ENCODE measurements at places on chromosomes 5 and 9.

DNA sequence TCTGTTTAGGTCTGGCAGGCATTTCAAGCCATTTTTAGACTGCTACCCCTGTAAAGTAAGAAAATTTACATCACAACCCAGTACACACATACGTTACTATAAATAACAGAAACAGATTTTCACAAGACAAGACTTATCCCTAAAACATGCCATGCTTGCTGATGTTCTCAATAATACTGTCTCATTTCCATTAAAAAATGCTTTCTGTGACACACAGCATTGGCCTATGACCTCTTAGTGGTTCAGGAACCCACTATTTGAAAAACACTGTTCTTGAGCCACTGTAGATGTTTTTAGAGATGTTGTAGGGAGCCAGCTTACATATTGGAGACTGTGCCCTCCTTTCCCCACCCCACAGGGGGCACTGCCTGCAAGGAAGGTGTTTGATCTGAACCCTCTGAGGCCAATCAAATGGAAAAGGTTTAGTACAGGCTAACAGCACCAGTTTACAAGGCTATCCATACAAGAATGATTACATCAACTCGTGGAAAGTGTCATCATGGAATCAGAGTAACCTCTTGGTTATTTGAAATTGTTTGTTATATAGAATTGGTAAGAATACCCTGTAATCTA lies 30.8 kb downstream of the ZSWIM6 start:
- no peak for DNase-seq
- no peak overlapping the region for H3K4me3 ChIP-seq

- DNase-seq, result no peak
- no peaks in the 10 kb centered on the region for H3K27me3 ChIP-seq
- H3K27ac ChIP-seq, result no peak overlapping the region
- H3K36me3 ChIP-seq, result peaks cover 23% of the 10 kb centered on the region
- no peaks in the 10 kb centered on the region for H3K4me1 ChIP-seq
Measured at GRCh38 chr9:107336718-107337360, 53.8 kb downstream of the RAD23B start.

DNA sequence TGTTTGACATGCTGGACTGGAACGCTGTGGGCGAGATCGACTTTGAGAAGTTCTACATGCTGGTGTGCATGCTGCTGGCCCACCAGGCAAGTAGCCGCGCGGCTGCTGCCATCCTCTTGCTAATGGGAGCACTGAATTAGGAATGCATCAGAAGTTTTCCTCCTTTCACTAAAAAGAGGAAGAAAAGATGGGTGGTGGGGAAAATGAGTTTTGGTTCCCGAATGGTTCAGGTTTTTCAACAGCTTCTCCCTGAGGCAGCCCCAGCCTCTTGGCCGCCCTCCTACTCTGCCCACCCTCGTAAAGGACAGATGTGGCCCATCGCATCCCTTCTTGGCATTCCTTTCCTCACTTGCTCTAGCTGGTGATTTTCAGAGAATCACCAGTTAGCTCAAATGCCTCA lies 5.5 kb downstream of the EFCAB9 start:
- H3K36me3 ChIP-seq, result no peaks in the 10 kb centered on the region
- no peaks in the 10 kb centered on the region for H3K27me3 ChIP-seq
- no peak overlapping the region for H3K4me3 ChIP-seq
- DNase-seq, result no peak
- no peaks in the 10 kb centered on the region for H3K4me1 ChIP-seq

GRCh38 chr9:36316611-36317317 lies 58.5 kb upstream of the GNE start:
- no peak overlapping the region for H3K4me3 ChIP-seq
- peaks cover 4% of the 10 kb centered on the region for H3K36me3 ChIP-seq
- no peaks in the 10 kb centered on the region for H3K27me3 ChIP-seq
- no peak for DNase-seq
- H3K27ac ChIP-seq, result no peak overlapping the region
- H3K4me1 ChIP-seq, result no peaks in the 10 kb centered on the region

- no peak for DNase-seq
- no peaks in the 10 kb centered on the region for H3K36me3 ChIP-seq
- no peaks in the 10 kb centered on the region for H3K27me3 ChIP-seq
- H3K4me3 ChIP-seq, result no peak overlapping the region
- peaks cover 2% of the 10 kb centered on the region for H3K4me1 ChIP-seq
- H3K27ac ChIP-seq, result no peak overlapping the region
Measured at GRCh38 chr9:81609782-81610739, 79.3 kb downstream of the TLE1 start.

- DNase-seq, result no peak
- H3K27me3 ChIP-seq, result peaks cover 86% of the 10 kb centered on the region
- H3K4me3 ChIP-seq, result no peak overlapping the region
- no peak overlapping the region for H3K27ac ChIP-seq
- H3K36me3 ChIP-seq, result no peaks in the 10 kb centered on the region
Measured at GRCh38 chr9:126665644-126666035, 51.9 kb downstream of the LMX1B start.

- no peaks in the 10 kb centered on the region for H3K36me3 ChIP-seq
- no peaks in the 10 kb centered on the region for H3K4me1 ChIP-seq
- H3K4me3 ChIP-seq, result no peak overlapping the region
- H3K27ac ChIP-seq, result no peak overlapping the region
Measured at GRCh38 chr5:54217826-54218503, 92.4 kb downstream of the ARL15 start.

GRCh38 chr5:149628221-149628620 lies 46.9 kb downstream of the ARHGEF37 start:
- no peaks in the 10 kb centered on the region for H3K36me3 ChIP-seq
- H3K27ac ChIP-seq, result no peak overlapping the region
- no peaks in the 10 kb centered on the region for H3K4me1 ChIP-seq
- H3K27me3 ChIP-seq, result peaks cover 8% of the 10 kb centered on the region

DNA sequence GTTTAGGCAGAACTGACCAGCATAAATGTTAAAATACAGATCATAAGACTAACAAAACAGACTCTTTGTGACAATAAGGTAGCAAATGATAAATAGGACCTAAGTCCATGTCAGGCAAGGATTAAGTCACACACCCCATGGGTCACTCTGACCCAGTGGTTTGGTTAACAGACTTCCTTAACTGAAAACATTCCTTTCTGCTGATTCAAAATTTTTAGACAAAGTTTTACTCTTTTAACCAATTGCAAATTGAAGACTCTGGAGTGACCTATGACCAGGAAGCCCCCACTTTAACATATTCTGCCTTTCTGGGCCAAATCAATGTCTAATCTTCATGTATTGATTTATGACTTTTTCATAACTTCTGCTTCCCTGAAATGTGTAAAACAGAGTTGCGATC lies 4.9 kb upstream of the NXNL2 start:
- H3K4me3 ChIP-seq, result no peak overlapping the region
- peaks cover 5% of the 10 kb centered on the region for H3K4me1 ChIP-seq
- H3K36me3 ChIP-seq, result no peaks in the 10 kb centered on the region

DNA sequence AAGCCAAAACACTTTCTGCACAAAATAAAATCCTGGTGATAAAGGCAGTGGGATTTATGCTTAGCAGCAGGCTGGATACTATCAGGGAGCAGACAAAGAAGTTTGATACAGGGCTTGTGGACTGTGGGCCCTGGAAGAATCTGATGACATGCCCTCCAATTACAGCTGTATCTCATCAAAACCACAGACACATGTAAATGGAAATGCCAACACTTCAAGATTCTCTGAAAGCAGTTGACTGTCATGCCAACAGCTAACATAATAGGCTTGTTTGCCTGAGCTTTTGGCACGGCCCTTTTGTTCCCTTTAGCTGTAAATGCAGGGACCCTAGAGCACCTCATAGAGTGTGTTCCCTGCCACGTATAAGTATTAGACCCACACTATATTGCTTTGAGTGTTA lies 114.4 kb downstream of the STK32A start:
- no peaks in the 10 kb centered on the region for H3K4me1 ChIP-seq
- H3K36me3 ChIP-seq, result no peaks in the 10 kb centered on the region
- H3K27me3 ChIP-seq, result peaks cover 4% of the 10 kb centered on the region
- no peak overlapping the region for H3K4me3 ChIP-seq
- DNase-seq, result no peak
- no peak overlapping the region for H3K27ac ChIP-seq

- H3K4me3 ChIP-seq, result no peak overlapping the region
- no peak for DNase-seq
- H3K36me3 ChIP-seq, result no peaks in the 10 kb centered on the region
- H3K4me1 ChIP-seq, result no peaks in the 10 kb centered on the region
Measured at GRCh38 chr9:107169796-107170195, 113.3 kb upstream of the RAD23B start.

DNA sequence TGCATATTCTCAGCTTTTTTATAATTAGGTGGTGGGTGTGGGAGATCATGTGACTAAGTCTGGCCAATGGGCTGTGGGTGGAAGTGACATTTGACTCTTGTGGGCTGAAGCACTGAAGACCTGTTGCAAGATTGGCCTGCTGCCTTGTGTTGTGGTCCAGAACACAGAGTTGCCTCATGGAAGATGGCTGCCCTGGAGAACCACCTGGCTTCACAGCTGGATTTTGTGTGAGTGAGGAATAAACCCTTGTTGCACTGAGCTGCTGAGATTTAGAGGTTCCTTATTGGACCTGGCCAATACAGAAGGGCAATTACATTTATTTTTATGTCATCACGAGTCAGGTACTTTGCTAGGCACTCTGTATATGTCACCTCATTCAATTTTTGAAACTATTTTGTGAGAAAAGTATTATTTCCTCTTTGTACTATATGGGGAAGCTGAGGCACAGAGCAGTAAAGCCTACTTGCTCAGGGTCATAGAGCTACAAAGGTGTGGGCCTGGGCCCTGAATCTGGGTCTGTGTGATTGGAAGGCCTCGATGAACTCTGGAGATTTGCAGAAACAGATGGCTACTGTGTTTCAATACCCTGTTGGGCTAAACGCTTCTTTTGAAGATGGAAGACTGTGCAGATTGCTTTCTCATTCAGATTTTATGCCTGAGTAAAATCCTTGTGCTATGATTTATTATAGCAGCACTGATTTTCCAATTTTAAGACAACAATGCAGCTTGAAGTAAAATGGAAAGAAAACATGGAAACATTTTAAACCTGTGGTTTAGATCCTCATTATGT lies 71.2 kb upstream of the TBC1D2 start:
- H3K4me1 ChIP-seq, result no peaks in the 10 kb centered on the region
- H3K27me3 ChIP-seq, result no peaks in the 10 kb centered on the region
- no peak overlapping the region for H3K27ac ChIP-seq
- no peaks in the 10 kb centered on the region for H3K36me3 ChIP-seq

GRCh38 chr9:37732086-37732741 lies 21.4 kb upstream of the TRMT10B start:
- no peak overlapping the region for H3K4me3 ChIP-seq
- peaks cover 9% of the 10 kb centered on the region for H3K27me3 ChIP-seq
- no peaks in the 10 kb centered on the region for H3K36me3 ChIP-seq
- H3K27ac ChIP-seq, result no peak overlapping the region

- H3K27ac ChIP-seq, result no peak overlapping the region
- DNase-seq, result no peak
- H3K27me3 ChIP-seq, result no peaks in the 10 kb centered on the region
- H3K36me3 ChIP-seq, result no peaks in the 10 kb centered on the region
- H3K4me3 ChIP-seq, result no peak overlapping the region
Measured at GRCh38 chr9:79685577-79685976, 113.8 kb downstream of the TLE4 start.

GRCh38 chr5:54837981-54838380 lies 147.4 kb downstream of the ESM1 start:
- H3K27me3 ChIP-seq, result no peaks in the 10 kb centered on the region
- no peak for DNase-seq
- H3K4me1 ChIP-seq, result peaks cover 6% of the 10 kb centered on the region

DNA sequence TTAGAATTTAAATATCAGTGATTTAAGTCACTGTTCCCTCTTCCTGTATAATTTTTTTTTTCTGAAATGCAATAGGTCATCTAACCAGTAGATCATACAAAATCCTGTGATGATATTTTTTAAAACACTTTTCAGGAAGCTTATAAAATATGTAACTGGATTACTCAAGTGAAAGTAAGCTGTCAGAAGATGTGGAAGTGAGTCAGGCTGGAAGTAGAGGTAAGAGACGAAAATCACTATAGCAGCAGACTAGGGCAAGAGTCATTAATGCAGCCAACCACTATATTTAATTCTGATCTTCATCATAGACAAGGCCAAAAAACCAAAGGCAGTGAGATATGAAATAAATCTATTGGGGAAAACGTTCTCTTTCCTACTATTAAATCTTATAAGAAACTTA lies 65.7 kb upstream of the C6 start:
- no peak for DNase-seq
- H3K27me3 ChIP-seq, result no peaks in the 10 kb centered on the region
- no peaks in the 10 kb centered on the region for H3K4me1 ChIP-seq
- no peak overlapping the region for H3K27ac ChIP-seq
- H3K36me3 ChIP-seq, result no peaks in the 10 kb centered on the region
- H3K4me3 ChIP-seq, result no peak overlapping the region

DNA sequence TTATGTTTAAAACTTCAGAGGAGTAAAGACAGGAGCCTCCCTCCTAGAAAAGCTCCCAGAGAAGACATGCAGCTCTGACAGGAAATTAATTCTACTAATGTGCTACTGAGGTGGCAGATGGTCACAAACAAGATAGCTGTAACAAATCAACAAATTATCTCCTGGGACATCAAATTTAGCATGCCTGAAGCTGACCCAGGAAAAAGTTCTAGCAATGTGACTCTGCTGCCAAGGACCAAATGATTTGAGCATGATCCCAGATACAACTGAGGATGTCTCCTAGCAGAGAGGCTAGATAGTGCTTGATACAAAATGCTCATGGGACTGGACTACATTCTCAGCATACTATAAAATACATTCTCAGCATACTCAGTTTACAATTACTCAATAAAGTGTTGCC lies 413.5 kb upstream of the SMC2 start:
- no peaks in the 10 kb centered on the region for H3K27me3 ChIP-seq
- no peaks in the 10 kb centered on the region for H3K36me3 ChIP-seq

DNA sequence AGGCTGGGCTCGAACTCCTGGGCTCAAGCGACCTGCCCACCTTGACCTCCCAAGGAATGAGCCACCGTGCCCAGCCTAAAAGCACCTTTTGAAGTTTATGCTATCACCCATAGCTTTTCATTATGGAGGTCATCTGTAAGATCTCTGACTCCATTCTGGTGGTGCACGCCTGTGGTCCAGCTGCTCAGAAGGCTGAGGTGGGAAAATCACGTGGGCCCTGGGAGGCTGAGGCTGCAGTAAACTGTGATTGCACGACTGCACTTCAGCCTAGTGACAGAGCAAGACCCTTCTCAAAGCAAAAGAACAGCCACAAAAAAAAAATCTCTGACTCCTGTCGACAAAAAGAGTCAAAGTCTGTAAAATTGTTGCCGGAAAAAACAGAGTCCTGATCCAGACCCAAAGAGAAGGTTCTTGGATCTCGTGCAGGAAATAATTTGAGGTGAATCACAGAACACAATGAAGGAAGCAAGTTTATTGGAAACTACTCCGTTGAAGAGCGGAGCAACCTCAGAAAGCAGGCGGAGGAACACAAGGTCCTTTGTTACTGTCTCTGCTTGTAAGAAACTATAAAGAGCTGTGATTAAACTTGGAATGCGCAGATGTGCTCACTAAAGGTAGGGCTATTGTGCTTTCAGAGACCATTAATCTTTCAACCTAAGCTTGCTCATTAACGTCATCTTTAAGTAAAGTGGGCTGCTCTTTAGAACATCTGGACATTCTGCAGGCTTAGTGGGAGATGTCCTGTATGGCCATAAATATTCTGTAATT lies 2.0 kb upstream of the HAUS6 start:
- no peak overlapping the region for H3K27ac ChIP-seq
- DNase-seq, result no peak
- no peaks in the 10 kb centered on the region for H3K27me3 ChIP-seq
- H3K4me1 ChIP-seq, result peaks cover 21% of the 10 kb centered on the region

Measured in T-cell (primary cell).